ENCODE measurements at places on chromosomes 11 and 22.

DNA sequence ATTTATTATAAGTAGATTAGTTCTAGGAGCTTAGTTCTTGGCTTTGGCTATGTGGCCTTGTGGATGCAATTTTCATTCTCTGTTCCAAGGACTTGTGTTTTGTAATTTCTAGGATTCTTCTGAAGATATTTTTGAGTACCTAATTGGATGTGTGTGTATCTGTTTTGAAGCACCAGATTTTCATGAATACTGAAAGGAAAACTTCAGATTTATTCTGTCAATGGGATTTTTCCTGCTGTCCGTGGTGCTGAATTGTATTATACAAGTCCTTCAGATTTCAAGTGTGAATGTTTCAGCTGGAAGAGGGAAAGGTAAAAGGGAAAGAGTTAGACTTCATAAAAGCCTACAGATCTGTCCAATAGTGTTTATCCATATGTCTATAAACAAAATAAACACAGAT, 18.2 kb upstream of the SYN3 start:
- no peak for DNase-seq

DNA sequence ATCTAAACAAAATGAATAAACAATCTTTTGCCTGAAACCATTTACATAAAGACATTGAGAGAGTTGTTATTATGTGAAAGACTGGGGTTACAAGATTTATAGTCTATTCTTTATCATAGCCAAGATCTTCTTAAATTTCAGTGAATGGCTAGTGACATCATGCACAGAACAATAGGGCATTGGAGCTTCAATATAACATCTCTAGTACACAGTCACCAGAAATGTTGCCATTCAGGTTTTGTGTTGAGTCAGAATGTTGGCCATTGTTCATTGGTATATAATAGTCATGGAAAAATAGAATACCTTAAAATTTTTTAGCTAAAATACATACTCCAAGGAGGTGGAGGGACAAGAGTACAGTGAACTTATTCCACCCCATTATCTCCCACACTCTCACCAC, 44.3 kb downstream of the SLC5A12 start:
- DNase-seq, result no peak

DNA sequence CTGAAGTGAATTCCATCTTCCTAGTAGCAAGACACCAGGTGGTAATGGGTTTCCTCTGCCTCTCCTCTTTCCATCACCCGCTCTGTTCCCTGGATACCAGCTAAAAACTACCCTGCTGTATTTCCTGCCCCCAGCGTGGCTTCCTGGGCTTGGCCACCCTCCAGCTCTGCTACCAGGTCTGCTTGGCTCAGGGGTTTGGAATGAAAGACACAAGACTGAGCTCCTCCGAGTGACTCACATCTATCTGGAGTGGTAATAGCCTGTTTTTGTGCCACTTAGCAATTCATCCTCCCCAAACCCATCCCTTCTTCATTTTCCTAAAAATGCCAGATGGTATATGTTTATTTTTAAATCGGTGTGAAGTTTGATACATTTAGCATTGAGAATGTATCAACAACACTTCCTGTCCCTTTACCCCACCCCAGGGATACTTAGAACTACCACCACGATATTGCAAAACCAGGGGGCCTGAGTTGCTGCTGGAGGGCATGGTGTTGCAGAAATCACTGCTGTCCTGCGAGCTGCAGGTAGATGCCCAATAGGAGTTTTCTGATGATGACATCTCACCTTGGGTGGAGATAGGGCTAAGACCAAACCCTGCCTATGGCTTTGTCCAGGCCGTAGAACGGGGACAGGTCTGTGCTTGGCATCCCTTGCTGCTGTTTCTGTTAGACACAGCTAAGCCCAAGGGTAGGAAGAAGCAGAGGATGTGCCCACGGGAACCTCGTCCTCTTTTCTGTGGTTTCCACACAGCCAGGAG, 7.5 kb upstream of the MICAL3 start:
- DNase-seq, result no peak

GRCh38 chr22:17963015-17963414, 61.3 kb downstream of the MICAL3 start:
- DNase-seq, result no peak

DNA sequence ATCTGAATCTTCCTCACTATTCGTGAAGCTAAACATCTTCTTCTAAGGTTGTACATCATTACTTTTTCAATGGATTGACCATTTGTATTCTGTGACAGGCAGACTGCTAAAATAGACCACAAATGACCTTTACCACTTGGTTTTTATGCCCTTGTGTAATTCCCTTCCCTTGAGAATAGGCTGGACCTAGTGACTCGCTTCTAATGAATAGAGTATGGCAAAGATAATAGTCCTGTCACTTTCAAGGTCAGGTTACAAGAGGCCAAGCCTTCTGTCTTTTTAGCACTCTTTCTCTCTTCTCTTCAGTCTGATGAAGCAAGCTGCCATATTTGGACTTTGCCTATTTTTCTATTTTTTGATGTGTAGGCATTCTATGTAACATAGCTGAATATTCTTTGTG, 492.9 kb downstream of the SOX6 start:
- no peak for DNase-seq

DNA sequence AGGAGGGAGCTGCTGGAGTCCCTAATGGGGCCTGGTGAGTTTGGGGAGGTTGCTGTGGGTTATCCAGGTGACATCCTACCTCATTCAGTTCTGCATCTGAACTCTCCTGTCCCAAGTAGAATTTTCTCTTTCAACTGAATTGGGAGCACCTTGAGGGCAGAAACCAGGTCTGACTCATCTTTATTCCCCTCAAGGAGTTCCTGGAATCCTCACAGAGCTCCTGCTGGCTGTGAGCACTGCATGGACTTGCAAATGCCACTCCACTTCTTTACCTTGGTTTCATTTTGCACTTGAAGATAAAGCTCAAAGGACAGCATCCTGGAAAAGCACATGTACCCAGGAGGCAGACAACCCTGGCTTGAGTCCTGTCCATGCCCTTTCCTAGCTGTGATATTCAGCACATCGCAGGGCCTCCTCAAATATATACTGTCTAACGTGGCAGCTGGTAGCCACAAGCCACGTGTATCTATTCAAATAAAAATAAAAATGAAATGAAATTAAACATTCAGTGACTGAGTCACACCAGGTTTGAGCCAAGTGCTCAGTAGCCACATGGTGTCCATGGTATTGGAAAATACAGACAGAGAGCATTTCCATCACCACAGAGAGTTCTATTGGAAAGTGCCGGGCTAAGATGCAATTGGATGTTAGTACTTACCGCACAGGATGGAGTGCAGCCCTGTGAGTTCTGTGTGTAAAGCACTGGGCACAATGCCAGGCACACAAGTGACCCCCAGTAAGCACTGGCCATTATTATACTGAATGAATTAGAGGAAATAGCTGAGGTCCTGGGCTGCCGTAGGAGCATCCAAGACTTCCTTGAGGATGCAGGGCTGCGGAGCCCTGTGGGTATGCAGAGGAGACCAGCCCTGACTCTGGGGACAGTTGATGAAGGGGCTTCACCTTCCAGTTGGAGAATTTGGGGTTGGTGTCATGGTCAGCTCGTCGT, 149.0 kb downstream of the PKNOX2 start:
- no peak for DNase-seq

DNA sequence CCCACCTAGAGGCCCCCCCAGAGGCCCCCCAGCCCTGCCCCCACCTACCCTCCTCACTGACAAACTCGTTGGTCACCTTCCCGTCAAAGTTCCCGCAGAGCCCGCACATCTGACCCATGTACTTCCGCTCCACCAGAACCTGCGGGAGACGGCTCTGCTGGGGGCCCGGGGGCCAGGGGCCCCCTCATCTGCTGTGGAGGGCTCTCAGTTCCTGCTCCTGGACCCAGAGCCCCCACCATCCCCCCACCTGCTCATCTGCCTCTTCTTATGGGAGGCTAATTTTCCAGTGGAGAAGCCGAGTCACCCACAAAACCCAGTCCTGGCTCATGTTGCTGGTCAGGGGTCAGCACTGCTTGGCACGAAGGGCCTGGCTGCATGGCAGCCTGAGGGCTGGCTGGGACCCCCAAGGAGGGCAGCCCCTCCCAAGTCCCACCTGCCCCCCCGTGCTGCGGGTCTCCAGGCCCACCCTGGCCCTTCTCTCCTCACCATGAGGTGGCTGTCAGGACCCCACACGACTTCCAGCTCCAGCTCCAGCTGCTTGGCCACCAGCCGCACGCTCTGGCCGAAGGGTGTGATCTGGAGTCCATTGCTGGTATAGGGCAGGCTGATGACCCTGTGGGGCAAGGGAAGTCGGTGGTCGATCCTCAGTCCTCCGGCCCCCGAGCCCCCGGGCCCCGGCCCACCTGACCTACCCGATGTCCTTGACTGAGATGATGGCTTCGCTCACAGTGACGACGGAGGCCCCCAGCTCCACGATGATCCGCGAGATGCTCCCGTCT, 5.2 kb downstream of the MUC6 start:
- DNase-seq, result no peak

- no peak for DNase-seq
Measured at GRCh38 chr11:70454197-70454767, 56.0 kb downstream of the CTTN start.

GRCh38 chr11:71452199-71453036, 585 bp upstream of the NADSYN1 start:
- DNase-seq, result peak; percentile 46

DNA sequence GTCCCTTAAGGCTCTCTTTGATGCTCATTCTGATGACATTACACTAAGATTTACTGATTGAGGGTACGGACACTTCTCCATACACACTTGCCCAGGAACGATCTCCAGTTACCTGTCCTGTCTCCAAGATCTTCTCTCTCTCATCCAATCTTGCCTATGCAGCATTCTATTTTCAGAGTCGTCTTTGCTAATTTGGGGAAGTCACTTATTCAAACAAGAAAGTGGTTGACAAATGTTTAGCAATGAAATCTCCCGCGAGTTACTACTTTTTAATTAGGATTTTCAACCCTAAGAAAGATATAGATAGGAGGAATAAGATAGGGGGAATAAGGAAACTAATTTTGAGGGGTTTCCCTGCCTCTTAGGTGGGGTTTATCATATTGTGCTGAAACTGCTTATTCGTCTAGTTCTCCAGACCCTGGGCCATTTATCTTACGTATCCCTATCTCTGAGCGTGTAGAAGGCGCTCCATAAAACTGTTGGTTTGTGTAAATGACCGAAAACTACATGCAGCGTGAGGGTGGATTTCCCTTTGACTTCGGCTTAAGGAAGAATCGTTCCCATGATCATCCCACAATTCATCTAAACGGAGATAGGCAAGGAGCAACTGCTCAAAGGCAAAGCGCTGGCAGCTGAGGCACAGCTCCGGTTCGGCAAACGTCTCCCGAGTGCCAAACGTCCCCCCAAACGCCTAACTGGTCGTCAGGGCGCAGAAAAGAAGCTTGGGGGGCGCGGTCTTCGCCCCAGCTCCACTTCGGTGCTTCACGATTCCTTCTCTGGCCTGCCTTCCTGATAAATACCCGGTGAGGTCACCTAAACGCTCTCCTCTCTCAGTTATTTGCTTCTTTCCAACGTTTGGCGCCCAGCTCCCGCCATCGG, 804 bp downstream of the APIP start:
- DNase-seq, result no peak

DNA sequence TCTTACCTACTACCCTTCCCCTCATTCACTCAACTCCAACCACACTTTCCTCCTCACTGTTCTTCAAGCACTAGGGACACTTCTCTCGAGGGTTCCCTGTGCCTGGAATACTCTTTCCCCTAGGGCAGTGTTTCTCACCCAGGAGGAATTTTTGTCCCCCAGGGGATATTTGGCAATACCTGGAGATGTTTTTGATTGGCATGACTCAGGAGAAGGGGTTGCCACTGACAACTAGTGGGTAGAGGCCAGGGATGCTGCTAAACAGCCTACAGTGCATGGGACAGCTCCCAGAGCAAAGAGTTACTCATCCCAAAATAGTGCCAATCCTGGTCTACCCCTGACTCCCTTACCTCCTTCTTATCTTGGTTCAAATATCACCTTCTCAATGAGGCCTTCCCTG, 40.0 kb downstream of the BTG4 start:
- DNase-seq, result no peak

DNA sequence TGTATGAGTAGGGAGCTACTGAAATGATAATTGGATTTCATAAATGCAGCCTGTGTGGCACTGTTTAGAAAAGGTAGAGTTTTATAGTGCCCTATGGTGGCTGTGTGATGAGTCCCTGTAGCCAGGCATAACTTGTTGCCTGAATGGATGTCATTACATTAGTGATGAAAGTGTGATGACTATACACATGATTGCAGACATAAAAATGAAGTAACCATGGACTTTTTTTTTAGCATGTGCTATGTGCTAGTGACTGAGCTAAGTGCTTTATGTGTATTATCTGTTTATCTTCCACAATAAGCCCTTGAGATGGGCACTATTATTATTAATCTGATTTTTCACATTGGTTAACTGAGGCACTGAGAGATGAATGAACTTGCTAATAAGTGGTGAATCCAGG, 13.5 kb upstream of the GRAMD1B start:
- no peak for DNase-seq

DNA sequence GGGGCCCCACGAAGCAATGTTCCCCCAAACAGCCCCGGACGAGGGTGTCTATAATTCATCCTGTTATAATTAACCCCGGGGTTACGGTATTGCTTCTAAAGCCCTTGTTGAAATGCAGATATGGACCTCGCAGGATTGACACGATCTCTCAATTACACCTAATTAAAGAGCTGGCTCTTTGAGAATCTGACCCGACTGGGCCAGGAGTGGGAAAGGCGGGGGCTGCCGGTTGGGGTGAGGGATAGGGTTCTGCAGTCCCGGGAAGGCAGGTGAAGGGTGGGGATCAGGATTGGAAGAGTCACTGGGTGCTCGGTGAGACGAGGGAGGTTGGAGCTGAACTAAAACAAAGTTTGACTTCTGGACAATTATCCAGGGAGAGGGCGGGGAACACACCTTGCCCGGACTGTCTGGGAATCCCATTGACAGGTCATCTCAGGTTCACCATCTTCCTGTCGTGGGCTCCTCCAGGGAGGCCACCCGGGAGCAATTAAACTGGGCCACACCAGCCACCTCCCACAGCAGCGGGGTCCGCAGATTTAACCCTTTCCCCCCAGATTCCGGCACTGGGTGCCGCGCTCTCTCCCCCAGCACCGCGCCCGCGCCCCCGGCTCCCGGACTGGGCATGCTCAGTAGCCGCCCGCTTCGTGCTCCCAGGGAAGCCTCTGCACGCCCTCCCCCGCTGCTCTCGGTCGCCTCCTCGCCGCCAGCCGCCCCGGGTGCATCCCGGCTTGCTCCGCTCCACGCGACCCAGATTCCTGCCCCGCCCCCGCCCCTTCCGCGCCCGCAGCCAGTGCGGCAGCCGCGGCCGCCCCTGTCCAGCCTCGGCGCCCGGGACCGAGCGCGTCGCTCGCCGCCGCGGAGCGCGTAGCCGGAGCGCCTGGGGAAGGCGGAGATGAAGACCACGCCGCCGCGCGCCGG, at the start of gene ELMOD1:
TSS of gene ELMOD1 (plus strand) at position 688 of the 918 bp plus-strand sequence. CDS start 27,043 bp downstream, outside the sequence.
- DNase-seq, result peak; percentile 2

Data from activated T-helper 1 cell treated with anti-CD3 and anti-CD28 coated beads, Interleukin-12 subunit alpha, Interleukin-12 subunit beta, Interleukin-2, Interleukin-4 antibody, amounts not matched to agents 30 ng/mL and 10 ng/mL and 1 ng/mL, durations not matched to agents 14 hours and 24 hours and 36 hours (primary cell).